Activated naive CD4-positive, alpha-beta T cell treated with anti-CD3 and anti-CD28 coated beads, Interleukin-2, amount 10 ng/mL, durations not matched to agents 7 days and 5 days (primary cell): ENCODE measurements at places on chromosomes 13 and 19.

GRCh38 chr19:22422211-22422610, at the start of gene ZNF98:
Gene ZNF98 (minus strand): TSS chr19:22422346. CDS start chr19:22422224, 122 bp downstream.
- DNase-seq: no peak

DNA sequence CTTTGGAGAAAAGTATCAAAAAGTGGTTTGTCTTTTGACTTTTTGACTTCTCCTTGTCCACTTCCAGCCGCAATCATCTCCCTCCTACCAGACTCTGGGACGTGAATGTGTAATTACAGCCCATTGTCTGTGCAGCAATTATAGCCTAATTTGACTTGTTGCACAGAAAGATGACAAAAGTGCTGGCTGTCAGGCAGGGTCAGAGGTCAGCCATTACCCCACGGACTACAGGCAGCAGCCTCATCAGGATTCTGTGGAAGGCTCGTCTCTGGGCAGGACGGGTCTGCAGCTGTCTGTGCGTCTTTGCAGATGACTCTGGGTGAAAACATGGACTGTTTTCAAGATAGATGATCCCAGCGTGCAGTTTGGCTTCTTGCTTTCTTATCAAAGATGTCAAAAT, 102.2 kb upstream of the EDNRB start:
- DNase-seq: no peak

GRCh38 chr13:94399812-94400211, 79.7 kb downstream of the DCT start:
- DNase-seq: no peak

- DNase-seq: no peak
Measured at GRCh38 chr13:66790861-66791260, 439.3 kb downstream of the PCDH9 start.

GRCh38 chr13:87444135-87444534, 227.0 kb upstream of the SLITRK5 start:
- no peak for DNase-seq

- DNase-seq: no peak
Measured at GRCh38 chr19:50759886-50760285, 10.4 kb upstream of the GPR32 start.

DNA sequence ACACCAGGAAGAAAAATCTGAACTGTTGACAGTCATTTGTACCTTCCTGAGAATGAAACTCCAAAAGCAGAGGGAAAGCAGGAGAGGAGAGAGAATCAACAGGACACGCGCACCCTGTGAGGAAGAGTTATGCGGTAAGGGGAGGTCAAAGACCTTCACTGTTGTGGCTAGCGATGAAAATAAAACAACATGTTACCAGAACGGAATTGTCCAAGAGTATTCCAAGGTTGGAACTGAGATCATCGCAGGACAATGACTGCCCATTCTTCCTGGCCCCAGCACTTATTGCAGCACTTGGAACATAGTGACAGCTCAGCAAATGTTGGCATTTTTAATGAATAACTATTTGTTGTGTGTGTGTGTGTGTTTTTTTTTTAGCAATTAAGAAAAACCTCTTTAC, 176.0 kb upstream of the TSC22D1 start:
- no peak for DNase-seq
